ENCODE measurements at places on chromosomes 11 and 22.

GRCh38 chr11:111412293-111412692 is 33.2 kb upstream of the POU2AF1 start:
- DNase-seq = no peak

DNA sequence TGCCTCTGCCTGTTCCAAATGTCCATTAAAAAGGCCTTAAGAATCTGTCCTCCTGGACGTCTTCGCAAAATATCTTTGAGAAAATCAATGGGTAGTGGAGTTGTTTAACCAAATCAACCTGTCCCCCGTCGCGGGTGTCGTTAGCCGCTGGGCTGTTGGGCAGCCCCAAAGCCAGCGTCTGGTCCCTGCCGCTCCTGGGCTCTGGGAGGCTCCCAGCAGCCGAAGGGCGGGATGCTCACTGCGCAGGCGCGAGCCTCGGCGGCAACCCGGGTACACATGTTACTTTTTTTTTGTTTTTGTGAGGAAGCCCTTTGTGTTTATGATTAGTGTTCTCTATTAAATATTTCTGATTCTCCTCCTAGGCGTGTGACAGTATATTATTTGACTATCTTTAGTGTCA is 12.6 kb downstream of the MMP10 start:
- no peak for DNase-seq

DNA sequence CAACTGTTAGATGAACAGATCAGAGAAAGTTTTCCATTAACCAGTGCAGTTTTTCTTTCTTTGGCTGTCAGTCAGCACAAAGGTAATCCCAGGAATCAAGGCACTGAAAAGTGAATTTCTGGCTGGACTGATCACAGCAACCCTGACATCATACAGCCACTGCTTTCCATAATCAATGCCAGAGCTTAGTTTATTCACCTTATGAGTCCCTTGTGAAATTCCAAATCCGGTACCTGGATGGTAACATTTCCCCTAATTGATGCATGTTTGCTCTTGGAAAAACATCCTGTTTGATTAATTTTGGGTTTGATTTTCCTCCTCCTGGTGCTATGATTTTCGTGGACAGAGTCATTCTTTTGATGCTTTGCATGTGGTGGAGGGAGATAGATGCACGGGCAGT is 319.8 kb downstream of the INSC start:
- DNase-seq = no peak

GRCh38 chr11:64856382-64857227 is 12.2 kb upstream of the CDC42BPG start:
- DNase-seq = no peak

GRCh38 chr11:13876423-13876822 is 86.1 kb upstream of the SPON1 start:
- DNase-seq = no peak

GRCh38 chr11:95919514-95919913 is 4.4 kb downstream of the MTMR2 start:
- DNase-seq = no peak

GRCh38 chr11:109939166-109939810 is 153.9 kb upstream of the ZC3H12C start:
- no peak for DNase-seq

DNA sequence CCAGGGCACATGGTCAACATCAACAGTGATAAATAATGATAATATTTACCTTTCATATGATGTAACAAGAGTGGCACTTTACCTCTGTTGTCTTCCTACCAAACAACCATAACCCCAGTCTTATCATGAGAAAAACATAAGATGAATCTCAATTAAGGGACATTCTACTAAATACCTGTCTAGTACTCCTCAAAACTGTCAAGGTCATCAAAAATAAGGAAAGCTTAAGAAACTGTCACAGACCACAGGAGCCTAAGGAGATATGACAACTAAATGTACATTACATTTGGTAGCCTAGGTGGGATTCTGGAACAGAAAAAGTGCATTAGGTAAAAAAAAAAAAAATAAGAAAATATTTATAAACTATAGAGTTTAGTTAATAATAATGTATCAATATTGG is 118.1 kb downstream of the CCDC34 start:
- no peak for DNase-seq

- no peak for DNase-seq
These were observed 23.1 kb upstream of the ATXN10 start for GRCh38 chr22:45648301-45649117.

DNA sequence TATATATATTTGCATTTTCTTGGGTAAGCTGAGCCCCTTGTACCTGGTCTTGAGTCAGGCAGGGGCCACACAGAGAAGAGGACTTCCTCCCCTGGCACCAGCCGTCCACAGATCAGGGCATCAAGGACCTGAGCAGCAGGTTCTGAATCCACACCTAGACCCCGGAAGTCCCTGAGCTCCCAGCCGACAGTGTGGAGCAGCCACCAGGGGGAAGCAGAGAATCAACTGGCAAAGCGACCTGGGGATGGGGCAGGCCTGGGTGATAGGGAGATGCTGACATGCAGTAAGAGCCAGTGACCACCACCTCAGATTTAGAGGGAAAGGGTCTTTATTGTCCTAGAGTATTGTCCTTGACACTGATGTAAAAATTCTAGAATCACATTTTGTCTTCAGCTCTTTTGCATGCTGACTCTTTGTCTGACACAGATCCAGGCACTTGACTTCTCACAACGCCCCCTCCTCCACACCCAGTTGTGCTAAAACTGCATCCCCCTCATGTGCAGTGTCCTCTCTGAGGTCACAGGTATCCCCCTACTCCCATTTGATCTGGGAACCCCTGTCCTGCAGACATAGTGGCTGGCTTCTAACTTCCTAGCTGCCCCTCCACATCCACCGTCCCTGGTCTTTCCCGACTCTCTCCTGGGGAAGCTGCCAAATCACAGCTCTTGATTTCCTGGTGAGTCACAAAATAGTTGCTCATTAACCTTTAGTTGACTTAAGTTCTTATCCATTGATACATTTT is 109.3 kb downstream of the GGTLC2 start:
- DNase-seq = peak; percentile 69

DNA sequence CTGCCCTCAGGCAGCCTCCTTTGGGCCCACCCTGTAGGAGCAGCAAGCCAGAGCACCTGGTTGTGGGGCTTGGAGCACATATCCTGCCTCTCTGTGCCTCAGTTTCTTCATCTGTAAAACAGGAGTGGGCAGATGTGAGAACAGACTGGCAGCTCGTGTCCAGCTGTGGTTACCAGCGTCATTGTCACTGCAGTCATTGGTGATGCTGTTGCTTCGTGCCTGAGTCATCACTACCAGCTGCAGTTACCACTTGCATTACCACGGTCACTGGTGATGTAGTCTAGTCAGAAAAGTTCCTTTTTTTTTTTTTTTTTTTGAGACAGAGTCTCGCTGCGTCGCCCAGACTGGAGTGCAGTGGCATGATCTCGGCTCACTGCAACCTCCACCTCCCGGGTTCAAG is 20.4 kb downstream of the RSPH14 start:
- DNase-seq = no peak

DNA sequence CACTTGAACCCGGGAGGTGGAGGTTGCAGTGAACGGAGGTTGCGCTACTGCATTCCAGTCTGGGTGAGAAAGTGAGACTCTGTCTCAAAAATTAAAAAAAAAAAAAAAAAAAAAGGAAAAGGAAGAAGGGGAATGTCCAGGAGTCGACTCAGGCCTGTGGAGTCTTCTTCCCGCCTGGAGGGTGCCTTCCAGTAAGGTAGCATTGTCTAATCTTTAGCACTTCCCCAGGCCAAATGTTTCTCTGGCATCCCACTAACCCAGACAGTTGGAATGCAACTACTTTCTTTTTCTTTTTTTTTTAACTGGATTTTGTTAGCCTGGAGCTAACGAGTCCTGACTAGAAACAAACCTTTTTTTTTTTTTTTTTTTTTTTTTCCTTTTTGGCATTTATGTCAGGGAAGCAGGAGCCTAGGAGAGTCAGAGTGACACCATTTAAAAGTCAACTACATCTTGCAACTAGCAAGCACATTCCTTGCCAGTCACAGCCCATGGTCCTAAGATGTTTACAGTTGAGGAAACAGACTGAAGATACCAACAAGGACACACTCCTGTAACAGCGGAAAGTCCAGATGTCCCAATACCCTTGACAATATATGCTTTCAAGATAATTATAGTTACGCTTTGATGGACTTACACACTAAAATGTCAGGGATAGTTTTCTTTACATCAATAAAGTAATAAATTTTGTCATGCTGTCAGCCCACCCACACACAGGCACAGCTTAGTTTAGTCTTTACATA is 10.6 kb downstream of the PLET1 start:
- DNase-seq = no peak

DNA sequence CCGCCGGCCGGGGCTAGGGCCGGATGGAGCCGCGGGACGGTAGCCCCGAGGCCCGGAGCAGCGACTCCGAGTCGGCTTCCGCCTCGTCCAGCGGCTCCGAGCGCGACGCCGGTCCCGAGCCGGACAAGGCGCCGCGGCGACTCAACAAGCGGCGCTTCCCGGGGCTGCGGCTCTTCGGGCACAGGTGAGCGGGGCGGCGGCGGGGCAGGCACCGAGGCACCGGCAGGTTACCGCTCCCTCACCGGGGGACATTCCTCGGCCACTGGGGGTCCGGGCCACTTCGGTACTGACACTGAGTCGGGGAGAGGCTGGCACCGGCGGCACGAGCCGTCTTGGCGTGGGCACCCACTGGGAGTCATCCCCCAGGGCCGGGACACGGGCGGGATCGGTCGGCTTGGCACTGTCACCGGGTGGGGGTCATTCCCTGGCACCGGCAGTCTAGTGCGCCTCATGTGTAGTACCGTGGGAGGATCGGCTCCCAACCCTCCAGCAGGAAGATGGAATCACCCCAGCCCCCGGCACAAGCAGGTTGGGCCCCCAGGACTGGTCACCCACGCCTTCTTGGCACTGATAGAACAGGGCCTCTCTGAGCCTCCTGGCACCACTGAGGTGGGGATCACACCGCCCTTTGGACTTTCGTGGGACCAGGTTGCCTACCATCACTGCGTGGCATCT is 511 bp downstream of the DGKZ start:
- no peak for DNase-seq

GRCh38 chr11:132028380-132029240 is 658.2 kb downstream of the NTM start:
- DNase-seq = no peak

DNA sequence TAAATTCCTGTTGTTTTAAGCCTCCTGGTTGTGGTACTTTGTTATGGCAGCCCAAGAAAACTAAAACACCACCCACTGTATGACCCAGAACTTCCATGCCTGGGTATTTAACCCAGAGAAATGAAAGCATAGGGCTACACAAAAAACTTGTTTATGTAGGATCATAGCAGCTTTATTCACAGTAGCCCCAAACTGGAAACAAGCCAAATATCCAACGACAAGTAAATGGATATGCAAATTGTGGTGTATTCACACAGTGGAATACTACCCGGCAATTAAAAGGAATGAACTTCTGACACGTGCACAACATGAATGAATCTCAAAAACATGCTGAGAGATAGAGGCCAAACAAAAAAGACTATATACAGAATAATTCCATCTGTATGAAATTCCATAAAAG is 62.2 kb upstream of the NAV2 start:
- DNase-seq = no peak

DNA sequence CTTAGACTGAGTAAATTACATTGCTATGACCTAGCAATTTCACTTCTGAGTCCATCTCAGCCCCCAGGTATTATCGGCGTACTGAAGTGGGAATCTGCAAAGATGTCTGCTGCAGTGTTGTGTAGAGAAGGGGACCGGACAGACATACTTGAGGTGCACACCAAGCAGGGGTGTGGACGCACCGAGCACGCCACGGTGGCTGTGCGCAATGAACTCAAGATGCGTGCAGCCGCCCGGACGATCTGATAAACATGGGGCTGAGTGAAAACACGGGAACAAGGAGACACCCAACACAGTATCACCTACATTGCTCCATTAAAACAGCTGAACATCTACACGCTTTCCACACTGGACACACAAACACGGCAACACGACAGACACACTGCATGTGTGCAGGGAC is 454.3 kb downstream of the OPCML start:
- no peak for DNase-seq

DNA sequence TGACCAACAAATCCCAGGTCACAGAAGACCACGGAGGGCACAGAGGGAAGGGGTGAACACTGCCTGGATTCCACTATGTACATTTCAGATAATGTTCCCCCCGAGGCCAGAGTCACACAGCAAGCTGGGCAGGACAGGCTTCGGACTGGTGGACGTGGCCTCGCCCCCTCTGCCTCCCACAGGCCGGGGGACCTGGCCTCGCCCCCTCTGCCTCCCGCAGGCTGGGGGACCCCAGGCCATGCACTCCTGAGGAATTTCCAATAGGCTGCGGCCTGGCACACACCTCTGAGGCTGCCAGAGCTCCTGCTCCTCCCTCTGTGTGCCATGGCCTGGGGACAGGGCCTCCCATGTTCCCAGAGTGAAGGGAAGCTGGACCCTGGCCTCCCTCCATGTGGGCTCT is 1352.8 kb downstream of the BRD1 start:
- DNase-seq = no peak

DNA sequence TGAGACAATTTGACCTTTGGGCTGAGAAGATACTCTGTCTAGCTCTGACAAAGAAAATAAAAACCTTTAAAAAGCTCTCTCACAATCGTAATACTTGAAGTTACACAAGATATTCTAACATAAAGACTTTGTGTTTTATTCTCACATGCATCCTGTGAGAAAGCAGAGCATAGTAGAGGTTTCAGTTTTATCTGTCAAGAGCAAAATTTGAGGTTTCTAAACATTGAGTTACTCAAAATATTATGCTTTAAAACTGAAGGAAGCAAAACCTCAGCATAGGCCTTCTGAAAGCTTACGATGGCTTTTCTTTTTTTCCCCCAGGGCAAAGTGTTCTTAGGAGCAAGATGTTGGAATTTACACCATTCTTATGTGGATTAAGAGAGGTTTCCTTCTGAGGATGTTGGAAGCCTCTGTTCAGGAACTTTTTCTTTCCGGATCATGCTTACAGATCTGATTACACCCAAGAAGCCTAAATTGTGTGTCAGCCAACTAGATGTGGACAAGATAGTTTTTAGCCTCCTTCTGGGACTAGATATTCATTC is 15.0 kb upstream of the OR51M1 start:
- DNase-seq = no peak

DNA sequence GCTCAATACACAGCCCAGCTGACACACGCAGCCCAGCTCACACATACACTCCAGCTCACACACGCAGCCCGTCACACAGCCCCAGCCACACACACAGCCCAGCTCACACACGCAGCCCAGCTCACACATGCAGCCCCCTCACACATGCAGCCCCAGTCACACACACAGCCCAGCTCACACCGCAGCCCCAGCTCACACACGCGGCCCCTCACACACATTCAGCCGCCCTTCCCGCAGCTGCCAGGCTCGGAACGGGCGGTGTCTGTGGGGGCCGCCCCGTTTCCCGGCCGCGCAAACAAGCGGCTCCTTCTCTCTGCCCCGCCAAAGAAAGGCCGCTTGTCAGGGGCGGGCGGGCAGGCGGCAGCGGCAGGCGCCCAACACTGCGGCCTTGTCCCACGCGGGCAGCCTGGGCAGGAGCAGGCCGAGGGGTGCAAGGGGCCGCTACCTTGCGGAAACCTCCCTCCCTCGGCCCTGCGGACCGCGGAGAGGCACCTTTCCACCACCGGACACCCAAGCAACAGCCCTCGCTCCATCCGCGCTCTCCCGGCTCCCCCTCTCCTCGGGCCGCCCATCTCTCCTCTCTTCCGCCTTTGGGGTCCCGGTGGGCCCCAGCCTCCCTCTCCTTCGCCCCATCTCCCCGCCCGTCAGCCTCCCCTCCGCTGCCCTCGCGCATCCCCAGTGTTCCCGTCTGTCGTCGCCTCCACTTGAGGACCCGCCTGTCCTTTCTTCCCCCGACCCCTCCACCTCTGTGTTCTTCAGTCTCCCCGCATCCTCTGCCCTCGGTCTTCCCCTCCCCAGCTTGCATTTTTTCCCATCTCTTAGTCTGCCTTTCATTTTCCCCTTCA is 2.2 kb downstream of the PHLDB1 start:
- DNase-seq = peak; percentile 30

GRCh38 chr22:36660510-36660840 is 43.1 kb downstream of the CACNG2 start:
- DNase-seq = no peak

Data from stimulated activated CD4-positive, alpha-beta T cell treated with anti-CD3 and anti-CD28 coated beads, Interleukin-4, amount 100 ng/mL, for 4 hours (primary cell).